Esophagus squamous epithelium (tissue), 5 donors: ENCODE measurements at places on chromosomes 3 and 15. TPM values are rescaled to one million over a fixed set of nuclear protein-coding genes. Genes with fewer than 3 reads are reported as not detected.

Gene LRRC31
- total RNA-seq = not detected

Gene C2CD4A
- 0.19 TPM for total RNA-seq

Gene GPR149
- not detected for total RNA-seq

Gene DCBLD2
- total RNA-seq = 9.0 TPM

Gene CELF6
- total RNA-seq = 0.31 TPM

Gene FNDC3B
- total RNA-seq = 44.3 TPM

Gene PLSCR5
- not detected for total RNA-seq

Gene CCR5
- 0.61 TPM for total RNA-seq

Gene CFAP91
- total RNA-seq = 1.5 TPM

Gene TMEM266
- total RNA-seq = 0.79 TPM

Gene RNF111
- total RNA-seq = 16.0 TPM

Gene CADPS
- total RNA-seq = 4.8 TPM

Gene MITF
- total RNA-seq = 22.5 TPM

Gene STRIT1
- total RNA-seq = not detected

Gene STRC
- 1.1 TPM for total RNA-seq

Gene ATP2B2
- total RNA-seq = 0.38 TPM

Gene SYNPR
- not detected for total RNA-seq

Gene CALML4
- 1.6 TPM for total RNA-seq

Gene GOLGA6A
- not detected for total RNA-seq

Gene MYZAP
- total RNA-seq = 36.0 TPM

Gene GCNT3
- total RNA-seq = 15.1 TPM

Gene GOLGA8M
- total RNA-seq = not detected

Gene TMEM158
- 14.7 TPM for total RNA-seq

Gene BLM
- total RNA-seq = 3.4 TPM

Gene ACAA1
- 75.2 TPM for total RNA-seq

Gene NOP10
- 213 TPM for total RNA-seq

Gene PRSS50
- not detected for total RNA-seq

Gene OR5K2
- total RNA-seq = not detected

Gene CHRNA3
- total RNA-seq = not detected

Gene CD86
- total RNA-seq = 5.0 TPM

Gene ARMC8
- 59.3 TPM for total RNA-seq

Gene TMEM212
- not detected for total RNA-seq

Gene ZNF80
- 0.38 TPM for total RNA-seq

Gene POLQ
- 8.4 TPM for total RNA-seq

Gene UBA3
- total RNA-seq = 52.3 TPM
